Thoracic aorta endothelial cell (primary cell): ENCODE measurements at places on chromosomes 16 and 17. TPM values are rescaled to one million over a fixed set of nuclear protein-coding genes. Genes with fewer than 3 reads are reported as not detected.

Gene SPHK1
- total RNA-seq = 96.0 and 131 TPM in 2 replicates

Gene MYLK3
- total RNA-seq = under 0.01 and 0.13 TPM in 2 replicates

Gene TEKT1
- total RNA-seq = not detected in 2 replicates

Gene ITGA2B
- 0.22 TPM in 1 of 2 replicates, not detected in the other for total RNA-seq

Gene NLRC5
- total RNA-seq = 18.0 and 21.4 TPM in 2 replicates

Gene GLP2R
- total RNA-seq = not detected in 2 replicates

Gene RPS15A
- total RNA-seq = 943 and 1,460 TPM in 2 replicates

Gene P2RX1
- not detected in 2 replicates for total RNA-seq

Gene NACA2
- not detected in 2 replicates for total RNA-seq

Gene SMG6
- total RNA-seq = 26.0 and 28.2 TPM in 2 replicates

Gene CCL14
- 30.2 and 51.3 TPM in 2 replicates for total RNA-seq

Gene NPIPA5
- 0.93 and 4.8 TPM in 2 replicates for total RNA-seq

Gene TNP2
- total RNA-seq = not detected in 2 replicates

Gene MPV17L
- total RNA-seq = 0.13 and 3.4 TPM in 2 replicates

Gene RNFT1
- 15.4 and 18.7 TPM in 2 replicates for total RNA-seq
